Putamen (tissue), 1 donor: ENCODE measurements at places on chromosomes 5 and 9.

GRCh38 chr9:107049046-107049802 is 186.3 kb downstream of the ZNF462 start:
- DNase-seq, result peak; percentile 6

DNA sequence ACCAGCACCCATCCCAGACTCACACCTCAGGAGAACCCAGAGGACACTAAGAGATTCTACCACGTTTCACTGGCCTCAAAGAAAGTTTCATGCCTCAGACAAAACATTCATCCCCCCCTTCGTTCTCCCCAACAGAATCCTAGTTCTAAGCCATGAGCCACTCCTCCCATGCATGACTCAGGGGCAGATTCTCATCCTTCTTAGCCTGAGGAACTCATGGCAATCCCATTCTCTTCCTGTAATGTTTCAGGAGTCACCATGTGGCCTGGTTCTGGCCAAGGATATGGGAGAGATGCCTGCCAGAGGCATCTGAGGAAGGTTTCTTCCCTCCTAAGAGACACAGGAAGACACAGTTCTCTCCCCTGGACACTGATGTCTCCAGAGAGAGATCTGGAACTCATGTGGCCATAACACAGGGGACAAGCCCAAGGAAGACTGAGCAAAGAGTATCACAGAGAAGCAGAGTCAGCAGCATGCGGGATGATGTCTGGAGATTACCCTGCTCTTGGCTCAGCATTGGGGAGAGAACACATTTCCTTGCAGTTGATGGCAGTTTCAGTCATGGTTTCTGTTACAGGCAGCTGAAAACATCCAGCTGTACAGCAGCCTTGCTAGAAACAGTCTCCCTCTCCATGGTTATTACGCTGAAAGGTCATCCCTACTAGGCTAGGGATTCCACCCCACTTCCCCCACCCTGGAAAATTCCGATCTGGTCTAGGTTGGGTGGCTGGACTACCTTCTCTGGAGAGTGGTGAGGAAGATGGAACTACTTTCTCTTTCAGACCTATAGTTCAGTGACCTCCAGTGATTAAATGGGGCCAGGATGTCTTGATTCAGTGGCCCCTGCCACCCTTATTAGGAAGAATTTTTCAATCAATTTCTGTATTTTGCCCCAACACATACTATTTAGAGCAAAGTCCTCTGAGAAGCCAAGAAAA is 115.4 kb downstream of the ZNF608 start:
- DNase-seq, result no peak

GRCh38 chr5:72468606-72469005 is 38.6 kb downstream of the ZNF366 start:
- DNase-seq, result no peak

DNA sequence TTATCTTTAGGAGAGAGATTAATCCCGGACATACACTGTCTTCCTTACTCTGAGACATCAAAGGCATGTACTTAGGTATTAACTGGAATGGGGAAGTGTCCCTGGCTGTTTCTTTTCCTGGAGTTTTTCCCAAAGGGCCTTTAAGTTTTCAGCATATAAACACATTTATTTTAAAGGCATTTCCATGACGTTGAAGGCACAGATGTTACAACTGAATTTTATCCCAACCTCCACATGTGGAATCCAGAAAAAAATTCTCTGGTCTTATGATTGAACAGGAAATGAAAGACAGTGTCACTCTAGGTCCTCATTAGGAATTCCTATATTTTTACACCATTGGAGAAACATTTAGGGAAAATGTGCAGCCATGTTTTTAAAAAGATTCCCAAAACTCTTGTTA is 41.6 kb upstream of the SHOC1 start:
- DNase-seq, result no peak

DNA sequence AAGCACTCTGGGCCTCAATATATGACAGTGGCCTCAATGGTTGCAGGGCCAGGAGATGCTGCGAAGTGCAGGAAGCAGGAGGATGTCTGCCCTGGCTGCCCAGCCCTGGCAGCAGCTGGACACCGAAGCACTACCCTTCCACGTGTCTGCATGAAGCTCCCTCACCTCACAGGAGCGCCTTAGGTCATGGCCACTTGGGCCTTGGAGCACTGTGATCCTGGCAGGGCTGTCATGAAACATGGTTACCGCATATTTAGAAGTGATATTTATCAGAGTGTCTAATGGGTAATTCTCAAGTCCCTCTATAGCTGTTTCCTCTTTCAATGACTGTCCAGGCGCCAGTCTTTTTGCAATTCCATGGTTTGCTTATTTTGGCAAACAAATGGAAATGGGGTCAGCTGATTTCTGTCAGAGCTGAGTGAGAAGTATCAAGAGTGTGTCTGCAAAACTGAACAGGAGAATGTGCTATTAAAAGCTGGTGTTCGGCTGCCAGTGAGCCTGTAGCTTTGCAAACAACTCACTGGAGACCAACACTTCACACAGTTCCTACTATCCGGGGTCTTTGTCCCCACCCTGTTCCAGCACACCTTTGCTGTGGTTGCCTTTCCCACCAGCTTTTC is 285.9 kb downstream of the KIF4B start:
- DNase-seq, result no peak

DNA sequence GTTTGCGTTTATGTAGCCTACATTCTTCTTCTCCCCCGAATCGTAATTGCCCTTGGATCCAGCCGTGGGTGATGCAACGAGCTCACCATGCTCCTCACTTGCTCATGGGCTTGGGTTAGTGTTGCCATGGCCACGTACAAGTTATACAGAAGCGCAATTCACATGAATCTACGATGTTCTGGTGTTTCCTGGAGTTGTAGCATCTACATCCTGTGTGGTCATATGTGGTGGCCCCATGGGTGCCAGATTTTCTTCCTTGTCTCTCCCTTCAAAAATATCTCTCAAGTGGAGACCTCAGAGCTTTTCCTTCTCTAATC is 115.3 kb downstream of the TLE4 start:
- no peak for DNase-seq

- no peak for DNase-seq
Observed at GRCh38 chr9:130522233-130522808, 57.1 kb upstream of the FUBP3 start.

DNA sequence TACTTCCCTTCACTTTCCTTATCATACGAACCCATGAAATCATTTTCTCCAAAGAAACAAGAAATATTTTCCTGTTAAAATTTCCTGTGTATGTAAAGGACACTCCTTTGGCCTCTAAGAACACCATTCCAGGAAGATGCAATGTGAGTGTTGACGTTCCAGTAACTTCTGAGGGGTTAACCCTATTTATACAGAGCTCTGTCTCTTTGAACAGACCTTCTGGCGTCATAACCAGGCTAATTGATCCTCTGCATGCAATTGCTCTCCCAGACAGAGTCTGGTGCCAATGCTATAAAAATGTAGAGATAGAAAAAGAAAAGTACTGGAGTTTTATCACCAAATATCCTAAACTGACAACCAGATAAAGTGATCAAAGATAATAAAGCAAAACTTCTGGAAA is 218.5 kb downstream of the TLE1 start:
- no peak for DNase-seq

- DNase-seq, result no peak
Observed at GRCh38 chr9:95037789-95038521, 279.6 kb downstream of the FANCC start.

DNA sequence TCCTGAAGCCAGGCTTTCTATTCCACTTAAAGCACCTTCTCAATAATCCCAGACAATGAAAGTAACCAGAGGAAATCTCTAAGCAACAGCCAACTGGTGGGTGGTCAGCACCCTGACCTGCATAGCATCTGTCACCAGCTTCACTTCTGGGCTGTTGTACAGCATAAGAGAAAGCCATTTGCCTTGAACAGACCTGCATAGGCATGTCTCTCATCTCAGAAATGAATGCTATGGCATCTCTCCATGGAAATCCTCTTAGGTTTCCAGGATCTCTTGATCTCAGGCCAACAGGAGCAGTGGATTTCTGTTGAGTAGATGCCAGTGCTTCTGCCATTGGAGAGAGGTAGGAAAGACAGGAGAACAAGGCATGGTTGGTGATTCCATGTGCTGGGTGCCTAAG is 213.6 kb downstream of the GRIA1 start:
- DNase-seq, result no peak

DNA sequence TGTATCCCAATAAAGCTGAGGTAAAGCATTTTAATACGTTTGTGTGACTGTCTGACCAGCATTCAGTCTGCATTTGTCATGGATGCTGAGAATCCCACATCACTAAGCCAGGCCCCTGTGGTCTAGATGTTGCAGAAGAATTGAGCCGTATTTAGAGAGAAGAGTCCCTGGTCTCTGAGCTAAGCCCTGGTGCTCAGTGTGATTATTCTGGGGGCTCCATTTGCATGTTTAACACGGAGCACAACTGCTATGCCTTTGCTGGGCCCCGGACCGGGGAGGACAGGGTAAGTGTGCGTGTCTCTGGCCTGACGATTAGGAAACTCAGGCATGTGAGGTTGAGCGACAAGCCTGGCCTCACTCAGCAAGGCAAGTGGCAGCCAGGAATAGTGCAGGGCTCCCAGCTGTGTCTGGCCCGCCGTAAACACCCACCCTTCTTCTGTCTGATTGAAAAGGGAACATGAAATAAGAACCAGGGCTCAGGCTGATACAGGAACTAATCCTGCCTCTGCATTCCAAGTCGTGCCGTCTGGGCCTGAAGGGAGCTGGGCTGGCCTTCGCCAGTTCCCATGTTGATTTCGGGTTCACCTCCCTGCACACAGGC is 22.3 kb downstream of the FAM78A start:
- no peak for DNase-seq

GRCh38 chr5:168802337-168802736 is 223.2 kb upstream of the PANK3 start:
- DNase-seq, result no peak

DNA sequence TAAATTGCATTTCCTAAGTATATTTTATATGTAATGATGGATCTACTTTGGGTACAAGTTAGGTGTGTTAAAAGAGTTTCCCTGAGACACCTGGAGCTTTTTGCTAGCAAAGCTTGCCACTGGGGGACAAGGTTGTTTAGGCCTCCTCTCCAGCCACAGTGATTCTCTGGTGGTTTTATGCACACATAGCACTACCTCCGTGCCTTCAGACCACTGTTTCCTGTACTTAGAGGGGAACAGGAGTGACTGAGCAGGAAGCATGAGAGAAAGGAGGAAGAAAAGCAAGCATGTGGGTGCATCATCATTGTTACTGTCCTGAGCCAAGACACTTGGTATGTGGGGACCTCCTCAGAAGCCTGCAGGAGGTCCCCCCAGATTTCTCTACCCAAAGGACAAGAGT is 272.1 kb downstream of the RASEF start:
- no peak for DNase-seq
